Stimulated activated naive CD4-positive, alpha-beta T cell (primary cell): ENCODE measurements at places on chromosomes 2 and 18.

DNA sequence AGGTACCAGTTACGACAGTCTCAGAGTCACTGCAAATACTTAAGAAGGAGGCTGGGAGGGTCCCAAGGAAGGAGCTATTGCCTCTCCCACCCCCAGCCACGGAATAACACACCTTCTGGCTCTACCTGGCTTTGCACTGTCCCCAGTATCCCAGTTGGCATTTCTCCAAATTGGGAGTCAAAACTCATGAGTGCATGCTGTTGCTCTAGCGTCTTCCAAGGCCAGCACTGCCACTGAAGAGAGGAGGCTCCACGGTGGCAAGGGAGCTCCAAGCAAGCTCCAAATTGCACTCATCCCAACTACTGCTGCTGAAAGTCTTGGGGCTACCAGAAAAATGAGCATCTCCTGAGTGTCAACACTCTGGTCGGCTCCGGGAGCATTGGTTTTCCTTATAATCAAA, 1.6 kb downstream of the SCTR start:
- DNase-seq = no peak

DNA sequence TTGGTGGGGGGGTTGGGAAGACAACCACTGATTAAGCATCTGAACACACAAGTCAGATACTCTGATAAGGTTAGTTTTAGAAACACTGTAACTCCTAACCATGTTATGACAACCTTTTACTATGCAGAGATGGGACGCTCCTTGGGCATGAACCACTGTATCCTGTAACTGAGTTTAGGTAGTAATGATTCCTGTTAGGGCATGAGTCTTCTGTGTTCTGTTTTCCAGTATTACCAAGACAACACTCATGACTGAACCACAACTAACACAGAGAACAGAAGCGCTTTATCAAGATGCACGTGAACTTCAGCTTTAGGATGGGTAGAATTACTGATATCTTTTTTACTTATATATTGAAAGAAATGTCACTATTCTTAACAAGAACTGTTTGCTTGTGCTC, 14.1 kb upstream of the CREB1 start:
- no peak for DNase-seq

DNA sequence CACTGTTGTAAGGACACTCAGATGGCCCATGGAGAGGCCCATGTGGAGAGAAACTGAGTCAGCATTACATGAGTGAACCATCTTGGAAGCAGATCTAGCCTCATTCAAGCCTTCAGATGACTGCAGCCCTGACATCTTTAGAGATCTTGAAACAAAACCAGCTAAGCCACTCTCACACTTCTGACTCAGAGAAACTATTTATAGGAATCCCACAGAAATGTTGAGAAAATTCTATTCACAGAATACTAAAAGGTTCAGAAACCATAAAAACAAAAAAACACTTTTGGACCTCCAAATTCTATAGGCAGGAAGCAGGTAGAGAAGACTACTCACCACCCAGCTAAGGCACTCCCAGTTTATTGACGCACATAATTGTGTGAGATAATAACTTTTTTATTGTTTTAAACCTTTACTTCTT, 8.7 kb downstream of the TMEM169 start:
- DNase-seq = no peak

DNA sequence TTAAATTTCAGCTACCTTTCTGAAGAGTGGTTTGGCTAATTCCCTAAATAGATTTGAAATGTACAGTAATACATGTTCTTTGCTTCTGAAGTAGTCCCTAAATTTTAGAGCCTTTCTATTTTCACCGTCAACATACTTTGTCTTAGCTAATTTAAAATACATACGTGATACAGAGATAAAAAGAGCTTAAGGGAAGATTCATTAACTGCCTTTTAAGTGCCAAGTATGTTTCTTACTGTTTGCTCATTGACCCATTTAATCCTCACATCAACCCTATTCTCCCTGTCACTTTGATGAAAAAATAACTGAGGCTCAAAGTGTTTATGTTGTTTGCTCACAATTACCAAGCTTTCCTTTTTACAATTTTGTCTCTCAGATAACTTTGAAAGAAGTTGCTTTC, 118.6 kb upstream of the CDH7 start:
- no peak for DNase-seq

DNA sequence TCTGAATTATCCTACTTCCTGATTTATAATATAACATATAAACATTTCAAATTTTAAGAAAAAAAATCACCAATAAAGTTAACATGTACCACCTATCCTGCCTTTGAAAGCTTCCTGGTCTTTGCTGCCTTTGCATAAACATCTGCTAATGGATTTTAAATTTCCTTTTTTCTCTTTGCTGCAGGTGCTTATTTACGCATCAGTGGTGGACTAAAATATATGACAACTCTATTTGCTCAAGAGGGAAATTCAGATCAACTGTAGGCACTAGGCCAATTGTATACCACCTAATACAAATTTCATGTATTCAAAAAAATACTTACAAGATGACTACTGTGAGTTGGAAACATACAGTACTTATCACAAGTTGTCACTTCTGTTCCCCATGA, 57.2 kb downstream of the RAD51AP2 start:
- DNase-seq = no peak

DNA sequence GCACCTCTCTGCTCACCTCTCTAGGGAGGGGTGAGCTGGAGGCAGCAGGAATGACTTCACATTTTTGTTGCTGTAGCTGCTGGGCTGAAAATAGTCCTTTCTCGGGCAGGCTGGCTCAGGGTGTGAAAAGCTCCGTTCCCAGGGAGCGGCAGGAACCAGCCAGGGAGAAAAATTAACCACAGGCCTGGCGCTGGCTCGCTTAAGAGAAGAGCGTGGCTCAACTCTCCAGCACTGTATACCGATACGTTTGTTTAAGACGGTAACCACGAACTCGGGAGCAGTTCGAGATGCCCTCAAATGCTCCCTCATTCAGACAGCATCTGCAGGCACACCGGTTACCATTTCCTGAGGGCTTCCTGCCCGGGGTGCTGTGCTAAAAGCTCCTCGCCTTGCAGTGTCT, 129.6 kb downstream of the CELF4 start:
- no peak for DNase-seq

GRCh38 chr2:121175326-121175725, 109.7 kb downstream of the TFCP2L1 start:
- DNase-seq = no peak

DNA sequence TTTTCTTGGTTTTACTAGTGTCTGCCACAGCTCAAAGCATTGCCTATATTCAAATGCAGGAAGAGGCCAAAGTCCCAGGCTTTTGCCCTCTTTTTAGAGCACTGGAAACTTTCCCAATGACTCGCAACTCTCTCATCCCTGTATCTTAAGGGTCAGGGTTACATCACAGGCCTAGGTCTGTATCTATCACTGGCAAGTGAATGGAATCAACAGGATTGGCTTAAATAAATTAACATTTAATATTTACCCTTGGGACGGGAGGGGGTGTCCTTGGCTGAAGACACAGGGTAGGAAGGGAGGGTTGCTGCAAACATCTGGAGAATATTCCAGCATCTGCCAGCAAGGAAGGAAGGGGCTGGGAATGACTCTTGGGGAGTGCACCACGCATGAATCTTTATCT, 242.6 kb downstream of the SLC4A3 start:
- DNase-seq = no peak

GRCh38 chr18:75483662-75484061, 56.2 kb upstream of the SMIM21 start:
- DNase-seq = no peak

DNA sequence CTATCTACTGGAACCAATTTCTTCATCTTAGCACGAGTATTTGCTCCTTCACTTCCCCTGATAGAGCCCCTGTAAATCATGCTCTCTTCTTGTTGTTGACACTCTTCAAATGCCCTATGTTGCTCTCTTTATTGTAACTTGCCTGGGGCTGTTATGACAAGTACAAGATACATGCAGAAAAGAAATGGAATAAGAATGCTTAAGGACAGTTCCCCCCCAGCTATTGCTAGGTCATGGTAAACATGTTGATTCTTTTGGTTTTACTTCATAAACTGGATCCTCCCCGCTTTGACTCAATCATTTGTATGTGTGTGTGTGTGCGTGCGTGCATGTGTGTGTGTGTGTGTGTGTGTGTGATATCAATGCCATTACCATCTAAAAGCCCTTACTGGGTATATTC, 368.5 kb upstream of the CNTNAP5 start:
- DNase-seq = no peak

DNA sequence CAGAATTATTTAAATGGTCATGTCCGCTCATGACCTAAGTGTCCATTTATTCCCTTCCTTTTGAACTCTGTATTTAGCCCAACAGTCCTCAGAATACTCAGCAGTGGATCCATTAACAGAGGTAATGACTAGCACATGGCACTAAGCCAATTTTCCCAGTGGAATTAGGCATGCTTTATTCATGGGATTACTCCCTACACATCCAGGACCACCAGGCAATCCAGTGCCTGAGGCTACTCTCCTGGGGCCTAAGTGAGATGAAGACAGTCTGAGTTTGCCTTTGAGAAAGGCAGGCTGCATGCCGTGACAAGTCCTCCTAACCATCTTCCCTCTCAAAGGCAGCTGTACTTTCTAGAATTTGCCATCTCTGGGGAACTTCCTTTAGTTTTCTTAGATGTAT, 128.6 kb downstream of the SPOPL start:
- no peak for DNase-seq

- DNase-seq = no peak
Measured at GRCh38 chr2:241769819-241770184, 6.8 kb upstream of the GAL3ST2 start.

GRCh38 chr2:9260464-9260918, 53.9 kb downstream of the ASAP2 start:
- no peak for DNase-seq

DNA sequence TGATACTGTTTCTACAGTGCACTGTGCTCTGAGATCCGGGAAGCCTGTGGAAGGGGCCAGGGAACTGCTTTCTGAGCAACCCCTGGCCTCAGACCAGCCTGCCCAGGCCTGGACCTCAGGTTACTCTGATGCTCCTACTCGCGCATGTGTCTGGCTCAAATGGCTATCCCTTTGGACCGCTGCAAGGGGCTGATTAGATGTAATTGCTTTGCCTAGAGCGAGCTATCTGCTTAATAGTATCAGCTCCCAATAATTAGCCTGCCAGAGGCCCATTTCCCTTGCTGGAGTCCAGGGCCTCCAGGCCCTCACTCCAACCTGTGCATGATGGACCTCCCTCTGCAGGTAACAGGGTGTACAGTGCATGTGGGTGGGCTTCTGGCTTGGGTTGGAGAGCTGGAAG, 7.2 kb upstream of the KCNK3 start:
- no peak for DNase-seq

DNA sequence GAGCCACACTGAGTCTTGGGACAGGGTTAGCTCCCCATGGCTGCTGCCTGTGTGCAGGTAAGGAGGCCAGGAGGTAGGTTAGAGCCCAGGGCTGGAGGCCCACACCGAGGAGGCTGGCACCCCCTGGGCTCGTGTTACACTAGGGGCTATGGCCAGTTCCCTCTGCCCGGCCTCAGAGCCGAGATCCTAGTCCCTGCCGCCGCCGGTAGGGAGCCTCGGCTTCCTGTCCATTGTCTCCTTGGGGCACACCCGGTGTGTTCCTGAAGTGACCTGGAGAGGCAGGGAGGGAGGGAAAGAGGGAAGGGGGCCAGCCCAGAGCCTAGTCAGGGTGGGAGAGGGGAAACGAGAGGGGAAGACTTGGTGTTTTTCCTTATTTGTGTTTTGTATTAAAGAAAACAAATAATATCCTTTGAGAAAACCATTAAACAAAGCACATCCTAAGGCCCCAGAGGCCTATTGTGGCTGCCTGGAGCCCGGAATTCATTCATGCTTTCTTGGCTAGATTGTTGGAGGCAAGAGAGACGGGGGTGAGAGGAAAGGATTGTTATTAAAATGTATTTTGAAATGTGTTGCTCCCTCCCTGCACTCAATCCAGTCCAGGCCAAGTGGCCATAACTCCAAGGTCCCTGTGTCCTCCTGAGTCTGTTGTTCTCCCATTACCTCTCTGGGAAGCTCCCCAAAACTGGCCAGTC, 170.7 kb downstream of the CTIF start:
- DNase-seq = no peak
